Stimulated activated CD4-positive, alpha-beta T cell treated with anti-CD3 and anti-CD28 coated beads, Interleukin-2, amount 100 ng/mL, for 4 hours (primary cell): ENCODE measurements at places on chromosomes 12 and 14.

GRCh38 chr14:27049701-27050100 is 451.9 kb upstream of the NOVA1 start:
- no peak for DNase-seq

- DNase-seq, result no peak
These were observed 6.0 kb downstream of the ACVRL1 start for GRCh38 chr12:51913071-51914033.

DNA sequence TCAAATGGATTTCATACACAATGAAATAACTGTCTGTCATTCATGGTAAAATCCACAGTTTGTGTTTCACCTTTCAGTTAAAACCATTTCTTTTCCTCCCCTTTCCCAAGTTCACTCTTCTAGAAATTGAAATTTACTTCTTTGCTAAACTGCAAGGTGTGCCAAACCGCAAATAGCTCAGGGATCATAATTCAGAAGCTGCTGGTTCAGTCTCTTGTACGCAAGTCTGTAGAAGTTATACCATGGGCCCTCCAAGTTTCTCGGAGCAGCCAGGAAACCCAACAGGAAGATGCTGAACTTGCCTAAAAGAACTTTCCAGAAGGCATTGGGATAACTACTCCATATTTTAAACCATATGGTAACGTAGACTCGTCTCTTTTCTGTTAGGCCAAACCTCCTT is 268.9 kb downstream of the FLRT2 start:
- no peak for DNase-seq

GRCh38 chr12:76190299-76190698 is 105.8 kb upstream of the NAP1L1 start:
- no peak for DNase-seq

DNA sequence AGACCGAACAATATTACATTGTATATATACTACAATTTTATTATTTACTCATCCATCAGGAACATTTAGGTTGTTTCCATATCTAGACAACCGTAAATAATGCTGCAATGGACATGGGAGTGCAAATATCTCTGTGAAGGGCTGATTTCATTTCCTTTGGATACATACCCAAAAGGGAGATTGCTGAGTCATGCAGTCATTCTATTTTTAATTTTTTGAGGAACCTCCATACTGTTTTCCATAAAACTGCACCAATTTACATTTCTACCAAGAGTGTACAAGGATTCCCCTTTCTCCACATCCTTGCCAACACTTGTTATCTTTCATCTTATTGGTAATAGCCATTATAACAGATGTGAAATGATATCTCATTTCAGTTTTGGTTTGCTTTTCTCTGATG is 84.7 kb downstream of the SLC41A2 start:
- no peak for DNase-seq

DNA sequence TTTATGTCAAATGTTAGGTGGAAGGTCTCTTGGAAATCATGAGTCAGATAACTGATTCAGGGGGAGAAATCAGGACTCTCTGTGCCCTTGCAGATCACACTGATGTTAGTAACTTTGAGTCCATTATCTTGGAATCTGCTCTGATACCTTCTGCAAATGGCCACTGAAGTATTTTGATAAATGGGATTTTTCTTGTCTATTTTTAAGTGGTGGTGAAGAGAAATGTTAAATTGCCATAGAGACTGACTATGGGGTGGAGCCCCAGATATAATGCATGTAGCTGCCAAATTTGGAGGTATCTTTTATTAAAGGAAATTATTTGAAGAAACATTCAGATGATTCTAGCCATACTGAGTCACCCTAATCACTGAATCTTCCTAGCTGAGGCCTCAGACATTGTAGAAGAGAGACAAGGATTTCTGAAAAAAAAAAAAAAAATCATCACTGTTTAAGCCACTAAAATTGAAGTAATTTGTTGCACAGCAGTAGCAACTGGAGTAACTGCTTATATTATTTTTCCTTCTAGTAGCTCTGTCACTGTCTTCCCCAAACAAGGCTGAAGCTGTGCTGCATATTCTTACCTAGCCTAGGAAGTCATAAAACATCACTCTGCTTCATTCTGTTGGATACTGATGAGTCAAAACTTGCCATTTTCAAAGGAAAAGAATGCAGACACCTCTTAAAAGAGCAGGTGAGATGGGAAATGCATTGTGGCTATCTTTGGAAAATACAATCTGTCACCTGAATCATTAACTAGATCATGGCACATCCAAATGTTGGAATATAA is 36.0 kb upstream of the CLEC14A start:
- DNase-seq, result no peak

GRCh38 chr12:124438437-124439056 is 128.9 kb downstream of the NCOR2 start:
- no peak for DNase-seq

DNA sequence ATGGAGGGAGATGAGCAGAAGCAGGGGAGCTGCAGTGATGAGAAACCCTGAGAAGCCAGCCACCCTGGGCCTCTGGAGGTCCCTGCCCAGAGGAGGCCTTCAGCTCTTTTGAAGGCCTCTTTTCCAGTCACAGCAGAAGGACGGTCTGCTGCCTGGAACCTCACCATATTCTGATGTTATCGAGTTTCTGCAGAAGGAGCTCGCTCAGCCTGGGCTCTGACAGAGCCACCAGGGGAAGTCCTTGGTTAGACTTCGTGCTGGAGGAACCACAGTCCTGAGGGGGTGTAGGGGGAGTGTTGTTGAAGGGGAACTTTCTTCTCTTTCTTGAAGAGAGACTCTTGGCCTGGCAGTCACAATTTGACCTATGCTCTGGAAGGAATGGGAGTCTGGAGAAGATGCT is 25.1 kb upstream of the BATF start:
- no peak for DNase-seq

GRCh38 chr12:116483959-116484750 is 75.0 kb upstream of the MAP1LC3B2 start:
- no peak for DNase-seq

GRCh38 chr12:12216349-12217017 is 50.4 kb downstream of the LRP6 start:
- no peak for DNase-seq

DNA sequence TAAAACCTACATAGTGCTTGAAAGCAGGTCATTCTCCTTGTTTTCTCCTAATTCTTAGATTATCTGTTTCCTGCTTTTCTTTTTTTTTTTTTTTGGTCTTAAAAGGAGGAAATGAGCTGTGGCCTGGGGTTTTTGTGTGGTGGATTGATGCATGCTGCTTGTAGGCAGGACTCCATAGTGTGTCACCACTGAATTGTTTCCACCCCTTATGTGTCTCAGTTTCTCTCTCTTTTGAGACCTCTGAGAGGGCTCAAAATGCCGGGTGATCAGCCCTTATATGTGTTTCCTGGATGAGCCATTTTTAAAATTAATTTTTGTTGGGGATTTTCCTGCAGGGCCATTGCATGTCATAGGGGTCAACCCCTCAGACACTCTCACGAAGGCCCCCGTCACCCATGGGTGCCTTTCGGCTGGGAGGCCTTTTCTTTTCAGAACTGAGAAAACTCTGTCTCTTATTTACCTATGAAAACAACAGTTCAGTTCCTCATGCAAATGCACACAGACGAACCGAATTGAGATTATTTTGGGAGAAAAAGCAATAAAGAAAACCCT is 32.0 kb upstream of the LRRK2 start:
- DNase-seq, result no peak

DNA sequence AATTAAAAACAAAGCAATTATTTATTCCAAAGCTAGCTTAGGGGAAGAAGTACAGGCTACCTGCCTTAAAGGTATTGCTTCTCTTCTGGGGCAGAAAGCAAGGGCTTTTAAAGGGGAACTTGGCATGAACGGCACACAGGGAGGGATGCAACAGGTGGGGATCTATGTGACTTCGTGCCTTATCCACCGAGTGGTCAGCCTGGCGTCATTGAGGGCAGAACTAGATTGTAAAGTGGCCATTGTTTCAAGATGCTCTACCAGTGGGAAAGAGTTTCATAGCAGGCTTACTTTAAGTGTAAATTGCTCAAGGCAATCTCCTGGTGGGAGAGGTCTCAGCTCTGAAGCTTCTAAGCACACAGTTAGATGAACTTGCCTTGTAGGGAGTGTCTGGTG is 360.4 kb downstream of the ATP23 start:
- DNase-seq, result no peak

DNA sequence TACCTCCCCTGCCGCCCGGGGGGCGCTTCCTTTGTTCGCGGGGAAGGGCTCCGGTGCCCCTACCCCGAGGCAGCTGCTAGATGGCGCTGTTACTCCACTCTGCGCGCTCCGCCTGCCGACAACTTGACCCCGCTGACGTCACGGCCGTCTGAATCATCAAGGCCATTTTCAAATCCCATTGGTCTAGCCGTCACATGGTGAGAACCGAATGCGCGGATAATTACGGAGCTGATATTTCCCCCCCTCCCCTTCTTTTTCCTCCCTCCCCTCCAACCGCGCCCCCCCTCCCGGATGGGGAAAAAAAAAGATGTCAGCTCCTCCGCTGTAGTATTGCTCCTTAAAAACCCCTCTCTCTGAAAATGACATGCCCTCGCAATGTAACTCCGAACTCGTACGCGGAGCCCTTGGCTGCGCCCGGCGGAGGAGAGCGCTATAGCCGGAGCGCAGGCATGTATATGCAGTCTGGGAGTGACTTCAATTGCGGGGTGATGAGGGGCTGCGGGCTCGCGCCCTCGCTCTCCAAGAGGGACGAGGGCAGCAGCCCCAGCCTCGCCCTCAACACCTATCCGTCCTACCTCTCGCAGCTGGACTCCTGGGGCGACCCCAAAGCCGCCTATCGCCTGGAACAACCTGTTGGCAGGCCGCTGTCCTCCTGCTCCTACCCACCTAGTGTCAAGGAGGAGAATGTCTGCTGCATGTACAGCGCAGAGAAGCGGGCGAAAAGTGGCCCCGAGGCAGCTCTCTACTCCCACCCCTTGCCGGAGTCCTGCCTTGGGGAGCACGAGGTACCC is at the start of gene HOXC10:
Gene HOXC10 (plus strand): TSS at position 246 of the 791 bp plus-strand sequence. CDS start 114 bp downstream, at position 360.
- DNase-seq, result peak; percentile 75

DNA sequence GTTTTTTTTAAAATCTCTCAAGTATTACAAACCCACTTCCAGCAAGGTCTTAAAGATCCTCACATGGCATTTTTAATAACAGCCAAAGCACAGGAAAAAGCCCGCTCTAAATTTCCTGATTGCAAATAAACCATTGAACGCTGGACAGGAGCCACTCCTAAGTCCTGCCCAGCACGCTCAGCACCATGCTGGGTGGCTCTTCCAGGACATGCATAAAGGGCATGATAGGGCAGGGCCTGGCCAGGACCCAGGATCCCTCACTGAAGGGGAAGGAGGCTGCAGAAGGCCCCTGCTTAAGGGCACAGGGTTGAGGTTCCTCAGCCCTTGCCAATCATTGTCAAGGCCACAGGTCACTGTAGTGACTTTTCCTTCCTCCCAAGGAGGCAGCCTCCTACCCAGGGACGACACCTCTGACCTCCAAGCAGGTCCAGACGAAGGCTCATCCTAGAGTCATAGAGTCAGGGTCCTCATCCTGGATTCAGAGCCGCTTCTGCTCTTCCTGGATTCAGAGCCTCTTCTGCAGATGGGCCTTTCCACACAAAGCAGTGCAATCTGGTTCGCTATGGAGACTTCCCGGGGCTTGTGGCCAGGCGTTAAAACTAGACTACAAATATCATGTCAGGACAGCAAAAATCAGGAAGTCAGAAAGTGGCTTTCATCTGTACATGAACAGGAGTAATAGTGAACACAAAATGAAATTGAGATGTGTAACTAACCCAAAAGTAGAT is 123.8 kb downstream of the GCH1 start:
- no peak for DNase-seq

DNA sequence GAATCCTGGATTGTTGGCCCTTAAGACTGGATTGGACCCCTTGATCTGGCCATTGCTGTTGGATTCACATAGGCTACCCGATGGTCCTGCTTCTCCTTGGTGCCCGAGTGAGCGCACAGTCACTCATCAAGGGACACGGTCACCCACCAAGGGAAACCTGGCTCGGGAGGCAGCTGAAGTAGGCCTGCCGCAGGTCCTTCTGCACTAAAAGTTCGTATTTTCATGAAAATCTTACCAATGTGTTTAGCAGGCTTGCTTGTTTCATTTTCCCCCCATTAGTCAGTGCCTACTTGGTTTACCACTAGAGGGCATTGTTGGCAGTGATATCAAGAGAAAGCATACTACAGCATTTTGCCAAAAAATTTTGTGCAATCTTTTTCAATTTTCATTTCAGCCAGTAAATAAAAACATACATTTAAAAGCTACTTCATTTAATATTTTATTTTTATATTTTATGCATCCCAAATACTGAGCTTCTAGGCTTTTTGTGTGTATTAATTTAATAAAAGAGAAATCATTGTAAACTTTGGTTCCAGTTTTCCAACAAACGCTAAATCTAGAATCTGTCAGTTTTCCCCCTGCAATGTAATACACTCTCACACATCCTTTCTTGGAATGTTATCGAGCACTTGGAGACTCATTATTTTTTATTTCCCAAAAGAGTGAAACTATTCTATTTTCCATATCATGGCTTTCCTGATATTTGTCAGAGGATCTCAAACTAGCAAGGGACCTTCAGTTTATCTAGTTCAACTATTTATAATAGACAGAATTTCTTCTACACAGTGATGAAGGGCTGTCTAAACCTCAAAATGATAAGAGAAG is 116.7 kb downstream of the LMNTD1 start:
- DNase-seq, result no peak

- DNase-seq, result no peak
These were observed 259.8 kb downstream of the NUAK1 start for GRCh38 chr12:105878964-105879363.

DNA sequence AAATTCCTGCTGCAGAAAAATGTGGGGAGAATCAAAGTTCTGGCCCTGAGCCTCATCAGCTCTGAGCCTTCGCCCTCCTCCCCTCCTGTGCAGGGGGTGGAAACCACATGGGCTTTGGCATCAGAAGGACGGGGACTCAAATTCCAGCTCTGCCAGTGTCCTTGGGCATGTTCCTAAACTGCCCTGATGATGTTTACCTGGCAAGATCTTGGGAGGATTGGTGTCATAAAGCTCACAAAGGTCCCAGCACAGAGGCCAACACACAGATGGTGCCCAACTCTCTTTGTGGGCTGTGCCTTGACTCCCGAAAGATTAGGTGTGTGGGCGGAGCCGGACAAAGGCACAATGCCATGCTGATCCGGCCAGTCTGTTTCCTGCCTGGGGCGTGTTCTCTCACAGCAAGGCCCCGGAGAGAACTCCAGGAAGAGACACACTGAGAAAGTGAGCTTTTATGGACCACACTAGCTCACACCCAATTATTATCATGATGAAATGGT is 20.5 kb upstream of the CLMN start:
- no peak for DNase-seq

DNA sequence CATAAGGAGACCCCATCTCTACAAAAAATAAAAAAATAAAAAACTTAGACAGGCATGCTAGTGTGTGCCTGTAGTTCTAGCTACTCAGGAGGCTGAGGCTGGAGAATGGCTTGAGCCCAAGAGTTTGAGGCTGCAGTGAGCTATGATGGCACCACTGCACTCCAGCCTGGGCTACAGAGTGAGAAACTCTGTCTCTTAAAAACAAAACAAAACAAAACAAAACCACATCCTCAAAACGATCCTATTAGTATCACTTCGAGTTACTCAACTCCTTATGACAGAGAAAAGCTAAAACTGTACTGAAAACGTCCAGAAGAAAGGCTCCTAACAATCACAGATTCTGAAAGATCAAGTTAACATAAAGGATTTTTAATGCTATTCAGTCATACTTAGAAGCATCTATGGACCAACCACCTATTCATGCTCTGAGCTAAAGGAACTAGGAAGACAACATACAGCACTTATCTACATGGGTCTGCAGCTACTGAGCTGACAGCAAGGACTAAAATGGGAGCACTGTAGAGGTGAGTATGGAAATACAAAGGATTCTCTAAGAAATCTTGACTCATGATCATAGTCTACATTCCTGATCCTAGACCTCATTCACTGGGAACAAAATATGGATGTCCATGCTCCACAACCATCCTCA is 75.3 kb upstream of the DUSP6 start:
- DNase-seq, result no peak

- no peak for DNase-seq
These were observed 56.1 kb upstream of the DYRK2 start for GRCh38 chr12:67592228-67593011.
